Cortex of kidney (tissue), 1 donor: ENCODE measurements at places on chromosomes 4 and X.

DNA sequence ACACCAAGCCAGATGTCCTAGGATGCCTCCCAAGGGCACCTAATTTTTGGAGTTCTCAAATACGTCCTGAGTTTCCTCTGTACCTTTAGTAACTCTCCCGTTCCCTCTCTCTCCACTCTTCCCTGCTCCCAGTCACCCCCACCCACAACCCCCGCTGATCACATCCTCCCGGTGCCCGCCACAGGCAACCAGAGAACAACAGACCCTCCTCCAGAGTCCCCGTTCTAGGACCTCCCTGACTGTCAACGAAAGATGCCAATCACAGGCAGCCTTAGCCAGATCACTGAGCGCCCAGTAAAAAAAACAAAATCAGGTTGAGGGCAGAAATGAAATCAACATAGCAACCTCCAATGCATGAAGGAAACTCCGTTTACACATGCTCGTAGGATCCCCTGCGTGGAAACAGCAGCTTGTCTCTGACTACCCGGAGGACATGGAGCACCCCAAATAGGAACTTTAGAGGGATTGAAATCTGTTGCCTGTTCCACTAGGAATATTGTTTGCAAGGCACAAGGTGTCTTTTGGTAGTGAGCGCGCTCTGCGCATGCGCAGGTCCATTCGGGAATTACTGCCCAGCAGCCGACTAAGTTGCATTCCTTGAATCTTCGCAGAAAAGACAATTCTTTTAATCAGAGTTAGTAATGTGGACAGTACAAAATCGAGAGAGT is at the start of gene GABRB1:
GABRB1 (plus strand) TSS at position 557 of the 668 bp plus-strand sequence.
- no peak for DNase-seq

- no peak for DNase-seq
These were observed 583.2 kb upstream of the INTU start for GRCh38 chr4:127049526-127049925.

DNA sequence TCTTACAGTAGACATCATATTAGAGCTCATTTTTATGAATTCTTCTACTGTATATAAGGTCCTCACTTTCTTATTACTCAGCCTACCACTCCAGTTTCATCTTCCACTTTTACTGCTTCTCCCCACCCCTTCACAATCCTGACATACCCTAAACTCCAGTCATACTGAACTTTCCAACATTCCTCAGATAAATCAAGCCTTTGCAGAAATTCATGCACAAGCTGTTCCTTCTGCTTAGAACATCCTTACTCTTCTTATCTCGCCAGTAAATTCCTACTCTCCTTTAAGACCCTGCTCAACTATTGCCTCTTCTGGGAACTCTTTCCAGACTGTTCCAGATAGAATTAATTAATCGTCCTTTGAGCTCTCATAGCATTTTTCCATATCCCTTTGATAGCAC is 24.8 kb downstream of the RTL9 start:
- DNase-seq, result no peak

DNA sequence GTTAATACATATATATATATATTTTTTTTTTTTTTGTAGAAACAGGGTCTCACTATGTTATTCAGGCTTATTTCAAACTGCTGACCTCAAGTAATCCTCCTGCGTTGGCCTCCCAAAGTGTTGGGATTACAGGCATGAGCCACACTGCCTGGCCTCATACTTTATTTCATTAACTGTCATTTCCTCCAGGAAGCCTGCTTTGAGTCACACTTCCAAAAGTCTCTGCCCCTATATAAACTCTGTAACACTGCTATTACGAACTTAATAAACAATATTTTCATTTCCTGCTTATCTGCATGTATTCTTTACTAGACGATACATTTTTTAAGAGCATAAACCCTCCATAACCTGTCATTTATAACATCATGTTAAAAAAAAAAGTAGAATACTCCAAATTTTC is 167.2 kb downstream of the WDFY3 start:
- no peak for DNase-seq

- DNase-seq, result no peak
These were observed 44.0 kb upstream of the MXD4 start for GRCh38 chr4:2305766-2306501.

DNA sequence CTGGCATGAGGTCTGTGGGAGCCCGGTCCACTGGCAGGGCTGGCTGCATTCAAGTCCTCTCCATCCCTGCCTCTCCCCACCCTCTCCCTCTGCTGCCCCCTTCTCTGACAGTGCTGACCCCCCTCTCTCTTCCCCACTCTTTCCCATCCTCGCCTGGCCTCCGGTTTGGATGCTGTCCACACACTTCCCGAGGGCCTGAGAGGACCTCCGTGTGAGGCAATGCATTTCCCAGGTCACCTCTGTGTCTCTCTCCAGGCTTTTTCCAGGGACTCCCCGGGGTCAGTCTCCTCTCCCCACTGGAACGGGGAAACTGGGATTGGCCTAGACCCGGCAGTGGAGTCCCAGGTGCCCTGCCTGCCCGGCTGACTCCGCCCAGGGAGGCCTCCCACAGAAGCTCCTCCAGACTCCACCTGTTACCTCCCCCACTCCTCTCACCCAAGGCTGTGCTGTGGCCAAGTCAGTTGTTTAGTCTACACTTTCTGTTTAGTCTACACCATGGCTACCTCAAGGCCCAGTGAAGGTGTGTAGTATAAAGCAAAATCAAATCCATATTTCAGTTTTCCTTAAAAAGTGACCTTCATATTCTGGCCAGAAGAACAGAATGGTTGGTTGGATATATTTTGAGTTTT is 146.8 kb downstream of the PTTG2 start:
- no peak for DNase-seq

DNA sequence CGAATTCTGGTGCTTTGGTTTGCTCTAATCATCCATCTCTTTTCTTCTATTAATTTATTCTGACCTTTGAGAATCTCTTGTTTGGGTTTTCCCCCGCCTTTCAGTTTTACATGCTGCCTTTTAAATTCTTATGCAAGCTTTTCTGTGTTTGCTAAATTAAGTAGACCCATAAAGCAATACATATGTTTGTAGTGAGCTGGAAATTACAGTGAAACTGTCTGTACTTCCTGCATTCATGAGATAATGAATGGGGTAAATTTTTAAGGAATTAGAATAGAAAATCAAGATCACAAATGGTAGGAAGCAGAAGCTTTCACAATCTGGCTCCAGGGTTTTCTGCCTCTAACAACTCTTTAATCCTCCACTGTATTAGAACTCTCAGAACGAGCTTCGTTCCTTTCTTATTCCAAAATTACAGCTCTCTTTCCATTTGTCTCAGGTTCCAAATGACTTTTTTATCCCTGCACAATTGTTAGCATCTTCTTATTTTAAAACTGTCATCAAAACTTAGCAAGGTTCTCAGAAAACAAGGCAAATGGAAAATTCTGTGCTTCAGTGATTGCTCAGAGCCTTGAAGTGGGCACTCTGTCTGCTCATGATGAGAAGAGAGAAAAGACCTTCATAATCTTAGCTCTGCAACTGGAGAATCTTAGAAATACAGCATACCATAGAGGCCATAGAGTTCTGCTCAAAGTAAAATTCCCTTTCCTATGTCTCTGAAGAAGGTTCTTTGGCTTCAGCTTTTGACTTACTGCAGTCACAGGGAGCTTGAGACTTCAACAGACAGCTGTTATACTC is 108.2 kb downstream of the EGF start:
- DNase-seq, result no peak

GRCh38 chr4:7970361-7970946 is 30.8 kb upstream of the AFAP1 start:
- no peak for DNase-seq

DNA sequence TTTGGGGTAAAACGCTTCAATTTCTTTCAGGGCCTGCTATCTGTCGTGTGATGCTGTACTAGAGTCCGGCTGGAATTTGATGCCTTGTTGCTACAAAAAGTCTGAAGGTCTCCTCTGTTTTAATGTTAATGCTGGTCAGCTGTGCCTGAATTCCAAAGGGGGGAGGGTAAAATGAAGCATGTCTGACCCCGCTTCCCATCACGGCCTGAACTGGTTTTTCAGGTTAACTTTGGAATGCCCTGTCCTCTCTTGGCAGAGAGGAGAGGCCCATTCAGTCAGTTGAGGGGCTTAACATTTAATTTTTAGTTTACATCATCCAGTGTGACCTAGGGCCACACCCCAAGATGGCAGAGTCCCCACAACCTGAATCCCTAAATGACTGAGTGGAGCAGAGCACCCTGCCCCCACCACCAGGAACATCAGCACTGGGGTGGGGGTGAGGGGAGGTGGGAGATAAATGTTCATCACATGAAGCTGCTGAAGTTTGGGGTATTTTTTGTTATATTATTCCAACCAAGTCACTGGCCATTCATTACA is 47.9 kb upstream of the GPR78 start:
- no peak for DNase-seq

GRCh38 chr4:80540785-80541469 is 205.4 kb downstream of the CFAP299 start:
- no peak for DNase-seq

- DNase-seq, result no peak
These were observed 133.4 kb downstream of the RTL9 start for GRCh38 chrX:110491846-110492620.

DNA sequence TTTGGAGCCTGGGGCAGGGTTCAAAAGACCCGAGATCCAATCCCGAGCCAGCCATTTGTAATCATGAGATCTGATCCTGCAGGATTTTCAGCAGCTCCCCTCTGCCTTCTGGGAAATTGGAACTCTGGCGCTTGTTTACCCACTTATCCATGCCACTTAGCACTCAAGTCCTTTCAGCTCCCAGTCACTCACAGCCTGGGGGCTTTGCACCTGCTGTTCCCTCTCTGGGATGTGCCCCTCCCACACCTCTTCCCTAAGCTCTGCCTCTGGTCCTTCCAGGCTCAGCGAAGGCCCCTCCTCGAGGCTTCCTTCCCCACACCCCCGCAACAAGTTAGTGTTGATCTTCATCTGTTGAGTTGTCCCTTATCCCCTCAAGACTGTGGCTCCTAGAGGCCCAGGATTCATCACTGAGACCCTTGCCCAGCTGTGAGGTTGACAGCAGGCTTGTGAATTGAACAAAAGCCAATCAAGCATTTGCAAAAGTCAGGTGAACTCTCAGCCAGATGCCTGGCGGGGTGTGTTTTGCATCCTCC is 99.1 kb upstream of the AFAP1 start:
- no peak for DNase-seq

DNA sequence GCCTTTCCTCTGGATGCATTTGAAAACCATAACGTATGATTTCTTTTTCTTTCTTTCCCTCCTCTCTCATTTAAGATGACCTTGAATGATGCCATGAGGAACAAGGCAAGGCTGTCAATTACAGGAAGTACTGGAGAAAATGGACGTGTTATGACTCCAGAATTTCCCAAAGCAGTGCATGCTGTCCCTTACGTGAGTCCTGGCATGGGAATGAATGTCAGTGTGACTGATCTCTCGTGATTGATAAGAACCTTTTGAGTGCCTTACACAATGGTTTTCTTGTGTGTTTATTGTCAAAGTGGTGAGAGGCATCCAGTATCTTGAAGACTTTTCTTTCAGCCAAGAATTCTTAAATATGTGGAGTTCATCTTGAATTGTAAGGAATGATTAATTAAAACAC is 142.8 kb downstream of the GRIA2 start:
- no peak for DNase-seq

GRCh38 chr4:174230680-174231079 is 52.8 kb downstream of the FBXO8 start:
- DNase-seq, result no peak

DNA sequence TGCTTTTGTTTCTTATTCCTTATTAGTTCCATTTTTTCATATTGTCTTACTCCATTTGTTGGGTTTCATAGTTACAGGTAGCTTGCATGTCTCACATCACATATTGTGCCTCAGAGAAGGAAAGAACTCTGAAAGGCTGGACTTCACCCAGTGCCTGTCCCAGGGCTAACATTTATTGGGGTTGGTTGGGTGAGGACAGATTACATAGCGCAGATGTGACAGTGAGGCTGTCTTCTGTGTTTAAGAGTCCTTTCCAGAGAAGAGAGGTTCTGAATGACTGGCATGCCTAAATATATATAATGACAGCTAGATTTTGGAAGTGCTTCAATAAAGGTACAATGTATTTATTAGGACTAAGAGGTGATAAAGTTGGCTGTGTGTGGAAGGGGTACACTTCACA is 2.7 kb downstream of the ZNF330 start:
- DNase-seq, result no peak

DNA sequence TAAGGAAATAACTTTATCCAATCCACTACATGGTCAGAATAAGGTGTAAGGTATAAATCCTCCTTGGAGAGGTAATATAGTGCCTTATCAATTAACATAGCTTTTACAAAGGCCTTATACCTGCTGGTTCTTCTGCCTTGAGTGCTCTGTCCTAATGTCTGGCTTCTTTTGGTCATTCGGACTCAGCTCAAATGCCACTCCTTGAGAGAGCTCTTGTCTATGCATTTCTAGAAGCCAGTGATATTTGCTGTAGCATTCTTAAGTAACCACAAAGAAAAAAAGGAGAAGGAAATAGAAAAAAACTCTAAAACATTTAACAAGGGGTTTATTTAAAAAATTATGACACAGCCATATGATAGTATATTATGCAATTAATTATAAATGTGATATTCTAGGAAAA is 444.8 kb upstream of the SLIT2 start:
- DNase-seq, result no peak

- DNase-seq, result no peak
These were observed 773 bp downstream of the PRMT9 start for GRCh38 chr4:147683188-147683591.

DNA sequence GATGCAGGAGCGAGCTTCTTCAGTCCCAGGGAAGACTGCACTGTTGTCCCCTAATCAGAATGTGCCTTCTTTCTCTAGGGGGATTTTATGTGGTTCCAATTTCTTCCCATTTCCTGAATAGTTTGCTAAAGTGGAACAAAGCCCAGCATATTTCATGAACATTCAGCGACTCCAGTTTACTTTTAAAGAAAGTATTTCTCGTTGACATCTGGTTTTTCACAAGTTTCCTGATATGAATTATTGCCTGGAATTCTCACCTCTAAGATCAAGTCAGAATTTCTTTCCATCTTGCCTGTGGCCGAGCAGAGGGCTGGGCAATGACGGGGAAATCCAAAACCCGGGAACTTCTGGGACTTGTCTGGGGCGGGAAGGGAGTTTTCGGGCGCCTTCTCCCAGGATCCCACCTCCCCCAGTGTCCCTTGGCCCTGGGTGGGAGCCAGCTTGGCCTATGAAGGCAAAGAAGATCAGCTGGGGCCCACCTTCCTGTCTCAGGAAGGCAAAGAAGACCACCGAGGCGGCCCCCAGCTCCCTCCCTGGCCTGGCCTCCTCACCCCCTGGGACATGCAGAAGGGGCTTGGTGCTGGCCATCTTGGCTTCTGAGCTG is 15.4 kb downstream of the SORCS2 start:
- no peak for DNase-seq

DNA sequence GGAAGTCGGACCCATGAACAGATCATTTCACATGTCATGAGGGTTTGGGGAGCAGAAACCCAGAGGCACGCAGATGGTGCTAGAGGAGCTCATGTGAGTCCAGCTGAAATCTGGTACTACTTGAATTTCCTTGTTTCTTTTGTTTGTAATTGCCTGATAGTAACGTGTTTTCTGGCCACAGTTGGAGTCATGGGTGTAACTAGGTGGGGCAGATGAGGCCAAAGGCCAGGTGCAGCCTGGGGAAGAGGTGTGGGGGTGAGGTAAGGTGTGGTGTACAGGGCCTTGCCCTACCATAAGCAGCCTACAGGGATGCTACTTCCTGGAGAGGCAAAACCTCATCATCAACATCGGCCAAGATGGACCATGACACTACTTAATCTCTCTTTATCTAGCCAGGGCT is 271.4 kb downstream of the PTTG2 start:
- no peak for DNase-seq

- DNase-seq, result no peak
These were observed 45.4 kb downstream of the UGT2A3 start for GRCh38 chr4:68905939-68906779.

- DNase-seq, result no peak
These were observed 36.2 kb upstream of the USP38 start for GRCh38 chr4:143148521-143148920.

- no peak for DNase-seq
These were observed 10.1 kb downstream of the SCARB2 start for GRCh38 chr4:76203541-76203940.
